Skin of body (tissue), 3 donors: ENCODE measurements at places on chromosomes 2 and 18. TPM values are rescaled to one million over a fixed set of nuclear protein-coding genes. Genes with fewer than 3 reads are reported as not detected.

Gene ERICH2
- total RNA-seq: 0.79 TPM

Gene RAPGEF4
- 10.3 TPM for total RNA-seq

Gene NGEF
- total RNA-seq: 3.9 TPM

GRCh38 chr2:227033471-227034148, 130.4 kb downstream of the COL4A4 start:
- DNase-seq: no peak
